Iris pigment epithelial cell (primary cell): ENCODE measurements at places on chromosomes 5 and 9.

GRCh38 chr9:3855929-3856328, 330.1 kb upstream of the RFX3 start:
- no peak for DNase-seq

GRCh38 chr5:35134278-35135030, 86.7 kb upstream of the AGXT2 start:
- no peak for DNase-seq

- no peak for DNase-seq
Measured at GRCh38 chr9:81621785-81622259, 67.5 kb downstream of the TLE1 start.

GRCh38 chr5:65185468-65185867, 296.3 kb downstream of the ADAMTS6 start:
- DNase-seq: peak; percentile 73

- no peak for DNase-seq
Measured at GRCh38 chr9:4983601-4984165, 1.4 kb upstream of the JAK2 start.

DNA sequence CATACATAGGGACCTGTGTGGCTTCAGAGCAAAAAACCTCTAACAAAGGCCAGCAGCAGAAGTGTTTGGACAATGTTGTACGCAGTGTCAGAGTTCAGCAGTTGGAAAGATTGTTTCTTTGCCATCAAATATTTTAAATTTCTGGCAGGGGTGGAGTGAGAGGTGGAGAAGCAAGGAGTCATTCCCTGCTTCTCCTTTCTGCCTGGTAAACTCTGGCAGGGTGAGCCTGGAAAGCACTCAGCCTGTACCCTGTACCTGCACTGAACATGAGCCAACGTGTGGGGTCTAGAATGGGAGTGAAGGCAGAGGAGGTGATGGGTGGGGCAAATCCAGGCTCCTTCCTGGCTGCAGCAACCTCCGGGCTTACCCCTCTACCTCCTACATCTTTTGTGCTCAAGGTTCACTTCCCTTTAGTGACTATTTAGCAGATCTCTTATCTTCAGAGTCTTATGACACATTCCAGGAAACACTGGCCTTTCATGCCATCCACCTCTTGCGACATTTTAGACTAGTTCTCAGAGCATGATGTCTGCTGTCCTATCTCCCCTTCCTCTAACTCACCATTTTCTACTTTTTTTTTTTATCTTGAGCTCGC, 445.0 kb upstream of the PIK3R1 start:
- no peak for DNase-seq

DNA sequence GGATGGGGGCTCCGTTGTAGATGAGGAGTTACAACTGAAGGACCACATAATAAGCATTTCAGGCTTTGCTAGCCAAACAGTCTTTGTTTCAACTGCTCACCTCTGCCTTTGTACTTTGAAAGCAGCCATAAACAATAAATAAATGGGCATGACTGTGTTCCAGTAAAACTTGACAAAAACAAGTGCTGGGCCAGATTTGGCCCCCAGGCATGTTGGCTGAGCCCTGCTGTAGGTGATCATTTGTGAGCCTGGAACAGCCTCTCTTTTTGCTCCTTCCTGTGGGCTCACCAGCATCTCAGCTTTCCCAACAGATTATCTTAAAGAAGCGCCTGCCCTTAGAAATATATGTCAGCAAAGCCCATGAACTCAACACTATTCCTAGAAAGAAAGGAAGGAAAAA, 149.4 kb downstream of the GOLPH3 start:
- DNase-seq: no peak

DNA sequence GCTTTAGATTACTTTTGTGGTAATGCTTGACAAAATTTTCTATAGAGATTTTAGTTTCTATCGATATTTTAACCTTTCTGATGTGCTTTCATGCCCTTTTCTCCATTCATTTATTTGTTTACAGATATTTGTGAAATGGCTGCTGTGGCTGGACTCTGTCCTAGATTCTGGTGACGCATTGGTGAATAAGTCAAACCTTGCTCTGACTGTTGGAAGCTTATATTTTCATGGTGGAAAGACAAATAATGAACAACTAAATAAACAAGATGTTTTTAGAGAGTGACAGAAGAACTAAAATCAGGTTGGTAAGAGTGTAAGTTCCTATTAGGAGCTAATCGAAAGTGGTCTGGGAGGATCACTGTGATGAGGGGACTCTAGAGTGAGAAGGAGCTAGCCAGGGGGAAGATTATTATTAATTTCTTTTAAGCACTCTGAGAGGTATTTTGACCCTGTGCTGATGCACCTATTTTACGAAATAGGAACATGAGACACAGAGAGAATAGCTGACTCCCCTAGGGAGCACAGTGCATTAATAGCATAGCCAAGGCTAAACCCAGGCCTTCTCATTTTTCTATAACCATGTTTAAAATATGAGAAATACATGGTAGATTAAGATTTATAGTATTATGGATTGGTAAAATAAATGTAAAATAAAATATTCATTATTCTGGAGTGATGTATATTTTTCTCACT, 411.9 kb upstream of the ARRDC3 start:
- no peak for DNase-seq
